ENCODE measurements at places on chromosomes 16 and 17.
A peak's percentile ranks its signal among the peaks of the same experiment; 100 is the strongest.

DNA sequence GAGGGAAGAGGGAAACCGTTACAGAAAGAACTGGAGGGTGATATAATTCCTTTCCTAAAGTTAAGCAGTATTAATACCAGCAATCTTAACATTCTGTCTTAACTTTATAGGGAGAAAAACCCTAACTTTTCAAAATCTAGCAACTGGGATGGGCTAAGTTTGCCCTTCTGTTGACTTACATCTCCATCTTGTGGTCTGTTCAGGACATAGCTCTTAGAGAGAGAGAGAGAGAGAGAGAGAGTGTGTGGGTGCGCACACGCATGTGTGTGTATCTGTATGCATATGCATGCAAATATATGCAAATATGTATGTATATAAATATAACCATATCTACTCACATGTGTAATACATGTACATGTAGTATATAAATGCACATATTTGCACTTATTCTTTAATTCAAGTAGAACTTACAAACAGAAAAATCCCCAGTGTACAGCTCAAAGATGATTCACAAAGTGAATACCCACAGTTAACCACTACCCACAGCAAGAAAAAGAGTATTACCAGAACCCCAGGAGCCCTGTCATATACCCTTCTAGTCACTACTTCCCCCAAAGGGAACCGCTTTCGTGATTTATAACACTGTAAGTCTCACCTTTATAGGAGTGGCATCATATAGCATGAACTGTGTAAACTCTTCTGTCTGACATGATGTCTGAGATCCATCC lies 46.5 kb downstream of the STX8 start:
- peak; percentile 9 for DNase-seq

DNA sequence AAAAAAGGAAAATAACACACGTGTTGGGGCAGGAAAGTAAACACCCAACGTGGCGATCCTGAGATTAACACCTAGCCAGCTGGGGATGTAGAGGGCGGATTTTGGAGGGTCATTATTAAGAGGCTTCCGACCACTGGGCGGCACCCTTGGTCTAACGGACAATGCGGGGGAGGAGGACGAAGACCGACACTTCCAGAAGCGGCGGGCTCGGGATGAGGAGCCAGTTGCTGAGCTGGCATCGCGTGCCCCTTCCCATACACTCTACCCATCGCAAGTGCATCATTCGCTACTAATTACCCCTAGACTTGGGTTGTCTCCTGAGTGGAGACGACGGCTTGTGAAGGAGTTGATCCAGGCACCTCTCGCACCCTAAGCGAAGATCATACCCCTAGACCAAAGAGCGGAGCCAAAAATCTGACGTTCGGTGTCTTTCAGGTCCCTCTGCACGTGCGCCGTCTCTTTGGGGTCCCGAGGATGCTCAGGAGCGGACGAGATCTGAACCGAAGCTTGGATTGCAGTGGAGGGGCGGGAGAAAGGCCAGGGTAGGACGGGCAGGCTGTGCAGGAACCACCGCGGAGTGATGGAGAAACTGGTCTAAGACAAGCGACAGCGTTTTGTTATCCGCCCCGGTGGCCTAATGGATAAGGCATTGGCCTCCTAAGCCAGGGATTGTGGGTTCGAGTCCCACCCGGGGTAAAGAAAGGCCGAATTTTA lies 17.6 kb downstream of the ZNF213 start:
- DNase-seq: peak; percentile 67

- peak; percentile 42 for DNase-seq
Measured at GRCh38 chr17:38798614-38799500, 499 bp downstream of the PIP4K2B start.

DNA sequence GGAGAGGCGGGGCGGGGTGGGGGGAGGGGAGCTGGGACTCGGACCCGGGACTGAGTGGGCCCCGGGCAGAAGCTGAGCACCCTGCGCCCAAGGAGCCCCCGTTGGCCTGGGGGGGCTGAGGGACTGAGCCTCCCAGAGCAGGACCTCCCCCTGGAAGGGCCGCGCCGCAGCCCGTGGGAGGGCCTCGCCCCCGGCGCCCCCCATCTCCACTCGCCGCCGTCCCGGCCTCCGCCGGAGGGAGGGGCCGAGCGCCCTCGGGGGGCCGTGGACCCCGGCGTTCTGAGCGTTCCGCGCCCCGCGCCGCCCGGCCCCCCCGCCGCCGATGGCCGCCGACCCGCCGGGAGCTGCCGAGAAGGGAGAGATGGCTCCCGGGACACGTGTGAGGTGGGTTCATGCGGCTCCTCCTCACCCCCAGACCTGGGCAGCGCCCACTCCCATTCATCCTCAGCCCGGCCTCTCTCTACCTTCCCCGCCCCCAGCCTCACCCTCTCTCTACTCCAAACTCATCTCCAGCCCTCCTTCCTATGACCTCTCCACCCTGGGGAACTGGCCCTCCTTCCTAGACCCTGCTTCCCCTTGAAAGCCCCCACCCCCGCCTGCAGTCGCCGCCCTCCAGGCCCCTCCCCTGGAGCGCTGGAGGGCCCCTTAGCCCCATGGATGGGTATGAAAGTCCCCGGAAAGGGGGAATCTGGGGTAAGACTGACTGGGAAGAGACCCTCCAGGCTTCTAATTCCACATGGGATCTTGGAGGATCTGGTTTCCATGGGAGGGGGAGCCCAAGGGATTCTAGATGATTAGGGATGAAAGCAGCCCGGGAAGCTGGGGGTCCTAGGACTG lies 922 bp downstream of the FBXL19 start:
- DNase-seq: no peak

DNA sequence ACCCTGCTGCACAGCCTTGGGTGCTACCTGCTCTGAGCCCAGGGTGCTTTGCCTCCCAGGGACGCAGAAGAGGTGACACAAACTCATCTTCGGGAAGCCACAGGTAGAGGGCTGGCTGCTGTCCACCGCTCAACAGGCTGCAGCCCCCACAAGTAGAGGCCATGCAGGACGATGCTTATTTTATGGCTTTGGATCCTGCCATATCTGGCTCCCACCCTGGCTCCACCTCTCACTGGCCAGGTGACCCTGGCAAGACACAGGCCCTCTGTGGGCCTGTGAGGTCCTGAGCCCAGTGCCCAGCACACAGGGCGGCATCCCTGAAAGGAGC lies 11.3 kb upstream of the BCAR1 start:
- DNase-seq: no peak

DNA sequence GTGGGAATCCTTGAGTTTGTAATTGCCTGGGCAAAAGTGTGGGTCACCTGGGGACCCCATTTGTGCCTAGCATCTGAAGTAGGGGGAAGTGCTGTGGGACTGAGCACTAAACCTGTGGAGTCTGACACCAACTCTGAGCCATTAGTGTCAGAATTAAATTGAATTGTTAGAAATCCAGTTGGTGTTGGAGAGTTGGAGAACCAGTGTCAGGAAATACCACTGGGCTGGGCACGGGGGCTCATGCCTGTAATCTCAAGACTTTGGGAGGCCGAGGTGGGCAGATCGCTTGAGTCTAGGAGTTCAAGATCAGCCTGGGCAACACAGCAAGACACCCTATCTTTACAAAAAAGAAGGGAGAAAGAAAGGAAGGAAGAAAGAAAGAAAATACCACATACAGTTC lies 67.5 kb upstream of the BRD7 start:
- no peak for DNase-seq

GRCh38 chr17:63703029-63703428 lies 3.1 kb upstream of the LIMD2 start:
- DNase-seq: no peak

DNA sequence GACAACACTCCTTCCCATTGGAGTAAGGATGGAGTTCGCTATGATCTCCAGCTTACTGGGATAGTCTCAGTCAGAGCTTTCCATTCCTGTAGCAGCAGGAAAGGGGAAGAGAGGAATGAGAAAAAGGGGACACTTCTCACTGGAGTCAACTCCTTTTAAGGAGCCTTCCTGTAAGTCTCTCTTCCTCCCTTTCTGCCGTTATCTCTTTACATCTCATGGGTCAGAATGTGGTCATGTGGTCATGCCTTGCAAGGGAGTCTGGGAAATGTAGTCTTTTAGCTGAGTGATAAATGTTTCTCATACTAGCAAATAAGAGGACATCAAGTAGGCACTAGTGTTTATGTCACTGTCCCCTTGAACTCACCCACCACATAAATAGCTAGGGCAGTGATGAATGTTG lies 227.3 kb downstream of the HAPSTR1 start:
- no peak for DNase-seq

DNA sequence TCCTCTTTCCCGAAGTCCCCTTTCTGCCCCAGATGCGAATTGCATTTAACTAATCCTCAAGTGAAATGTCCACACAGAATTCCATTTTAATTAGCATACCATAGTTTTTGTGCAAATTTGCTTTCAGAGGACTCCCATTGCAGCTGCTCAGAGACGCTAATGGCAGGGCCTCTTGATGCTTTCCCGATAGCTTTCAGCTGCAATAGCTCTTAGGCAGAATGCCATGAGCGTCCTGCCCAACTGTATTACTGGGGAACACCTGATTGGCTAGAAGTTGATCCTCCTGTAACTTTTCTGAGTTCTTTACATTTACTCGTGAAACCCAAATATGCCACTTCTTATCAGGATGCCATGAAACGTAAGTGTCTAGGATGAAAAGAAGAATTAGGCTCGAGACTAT lies 203.0 kb downstream of the UTP18 start:
- no peak for DNase-seq

DNA sequence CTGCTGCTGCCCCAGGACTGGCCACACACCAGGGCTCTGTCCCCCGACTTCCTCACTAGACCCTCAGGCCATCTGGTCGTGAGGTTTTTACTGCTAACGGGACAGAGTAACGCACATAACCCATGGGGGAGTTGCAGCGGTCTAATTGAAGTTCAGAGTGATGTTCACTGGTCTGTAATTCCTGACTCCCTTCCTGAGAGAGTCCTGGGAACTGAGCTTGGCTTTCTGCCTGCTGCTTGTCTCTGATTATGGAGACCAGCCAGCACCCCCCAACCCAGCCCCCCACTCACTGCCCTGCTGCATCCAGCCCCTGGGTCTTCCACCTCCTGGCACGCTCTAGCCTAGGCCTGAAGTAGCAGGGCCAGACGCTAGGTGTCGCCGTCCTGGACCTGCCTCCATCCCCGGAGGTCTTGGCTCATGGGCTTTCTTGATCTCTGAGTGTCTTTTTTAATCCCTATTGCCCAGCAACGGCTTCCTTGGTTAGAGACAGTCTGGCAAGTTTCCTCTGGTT lies 192.9 kb downstream of the CCDC182 start:
- DNase-seq: no peak

GRCh38 chr17:29169806-29170591 lies 10.2 kb downstream of the MYO18A start:
- DNase-seq: no peak

- peak; percentile 33 for DNase-seq
Measured at GRCh38 chr16:57446531-57447185, 527 bp downstream of the CIAPIN1 start.

DNA sequence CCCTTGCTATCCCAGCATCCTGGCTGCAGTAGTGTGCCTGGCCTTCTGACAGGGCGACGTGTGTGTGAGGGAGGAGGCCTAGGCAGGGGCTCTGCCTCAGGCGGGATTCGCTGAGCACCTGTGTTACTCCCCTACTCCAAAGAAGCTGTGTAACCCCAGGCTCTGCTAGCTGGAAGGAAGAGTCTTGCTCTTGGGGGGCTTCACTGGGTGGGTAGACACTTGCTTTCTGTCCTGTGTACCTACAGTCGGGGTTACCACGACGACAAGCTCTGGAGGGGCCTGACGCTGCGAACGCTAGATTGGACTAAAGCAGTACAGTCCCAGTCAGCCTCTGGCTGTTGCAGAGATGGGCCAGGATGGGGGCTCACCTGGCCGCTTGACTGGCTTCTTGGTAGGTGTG lies 9.5 kb downstream of the EXOC7 start:
- no peak for DNase-seq

- DNase-seq: no peak
Measured at GRCh38 chr16:85820604-85821372, 21.3 kb downstream of the COX4I1 start.

DNA sequence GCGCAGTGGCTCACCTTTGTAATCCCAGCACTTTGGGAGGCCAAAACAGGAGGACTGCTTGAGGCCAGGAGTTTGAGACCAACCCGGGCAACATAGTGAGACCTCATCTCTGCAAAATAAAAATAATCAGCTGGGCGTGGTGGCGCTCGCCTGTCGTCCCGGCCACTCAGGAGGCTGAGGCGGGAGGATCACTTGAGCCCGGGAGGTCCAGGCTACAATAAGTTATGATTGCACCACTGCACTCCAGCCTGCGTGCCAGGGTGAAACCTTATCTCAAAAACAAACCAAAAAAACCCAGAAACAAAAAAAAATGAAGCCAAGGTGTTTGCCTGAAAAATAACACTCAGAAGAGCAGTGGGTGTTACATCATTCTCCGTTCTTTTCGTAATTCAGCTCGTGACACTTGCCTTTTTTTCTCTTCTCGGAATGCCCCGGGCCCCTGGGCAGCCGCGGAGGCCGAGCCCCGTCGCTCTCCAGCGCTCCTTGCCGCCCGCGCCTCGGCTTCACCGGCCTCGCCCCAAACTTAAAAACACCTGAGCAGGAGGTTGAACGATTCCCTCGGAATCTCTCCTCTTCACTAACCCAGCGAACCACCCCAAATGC lies 17.0 kb downstream of the PRCD start:
- DNase-seq: no peak

DNA sequence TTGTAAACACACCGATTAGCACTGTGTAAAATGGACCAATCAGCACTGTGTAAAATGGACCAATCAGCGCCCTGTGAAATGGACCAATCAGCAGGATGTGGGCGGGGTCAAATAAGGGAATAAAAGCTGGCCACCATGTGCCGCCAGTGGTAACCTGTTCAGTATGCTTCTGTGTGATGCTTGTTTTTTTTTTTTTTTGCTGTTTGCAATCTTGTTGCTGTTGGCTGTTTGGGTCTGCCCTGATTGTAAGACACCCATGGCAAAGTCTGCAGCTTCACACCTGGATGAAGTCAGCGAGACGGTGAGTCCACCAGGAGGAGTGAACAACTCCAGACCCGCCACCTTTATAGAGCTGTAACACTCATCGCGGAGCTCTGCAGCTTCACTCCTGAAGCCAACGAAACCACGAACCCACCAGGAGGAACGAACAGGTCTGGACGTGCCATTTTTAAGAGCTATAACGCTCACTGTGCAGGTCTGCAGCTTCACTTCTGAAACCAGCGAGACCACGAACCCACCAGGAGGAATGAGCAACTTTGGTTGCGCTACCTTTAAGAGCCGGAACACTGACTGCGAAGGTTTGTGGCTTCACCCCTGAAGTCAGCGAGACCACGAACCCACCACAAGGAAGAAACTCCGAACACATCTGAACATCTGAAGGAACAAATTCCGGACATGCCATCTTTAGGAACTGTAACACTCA lies 85.0 kb upstream of the MED9 start:
- DNase-seq: no peak
